Fibroblast of lung (primary cell): ENCODE measurements at places on chromosomes 4 and X. TPM values are rescaled to one million over a fixed set of nuclear protein-coding genes. Genes with fewer than 3 reads are reported as not detected.

The HSFX2 gene
- total RNA-seq = 0.26 and 0.50 TPM in 2 replicates

DNA sequence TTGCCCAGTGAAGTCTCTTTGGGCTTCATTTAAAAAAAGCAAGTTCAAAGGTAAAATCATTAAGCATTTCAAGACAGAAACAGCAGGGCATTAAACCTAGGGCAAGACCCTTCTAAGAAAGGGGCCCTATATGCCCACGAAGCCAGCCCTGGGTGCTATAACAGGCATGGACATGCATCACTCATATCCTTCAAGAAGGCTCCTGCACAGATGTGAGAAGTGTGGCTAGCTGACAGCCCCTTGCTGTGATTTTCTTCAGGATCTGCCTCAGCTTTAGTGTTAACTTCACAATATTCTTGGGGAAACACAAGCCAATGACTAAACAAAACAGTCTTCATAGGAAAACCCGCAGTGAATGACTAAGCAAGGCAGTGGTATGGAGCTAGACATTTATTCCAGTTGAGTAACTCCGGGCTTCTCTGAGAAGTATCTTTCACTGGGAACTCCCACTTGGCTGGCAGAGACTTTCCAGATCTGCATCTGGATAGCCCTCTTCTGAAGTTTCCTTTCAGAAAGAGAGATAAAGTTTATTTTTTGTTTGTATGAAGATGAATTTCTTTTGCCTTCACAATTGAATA is 11.9 kb upstream of the MAOA start:
- DNase-seq = peak; percentile 85

DNA sequence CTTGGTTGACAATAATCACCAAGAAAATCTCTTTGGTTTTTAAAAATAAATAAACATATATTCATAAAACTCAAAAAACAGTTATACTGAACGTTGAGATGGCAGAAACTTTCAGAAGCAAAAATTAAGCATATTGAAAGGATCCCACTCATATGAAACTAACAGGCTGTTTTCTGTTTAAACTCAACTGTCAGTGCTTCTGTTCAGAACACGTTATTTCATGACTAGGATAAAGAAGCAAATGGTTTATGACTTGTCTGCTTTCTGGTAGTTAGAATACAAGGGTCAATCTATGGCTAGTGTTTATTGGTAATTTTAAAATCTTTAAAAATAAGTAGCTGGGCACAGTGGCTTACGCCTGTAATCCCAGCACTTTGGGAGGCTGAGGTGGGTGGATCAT is 4.1 kb downstream of the GPR82 start:
- no peak for DNase-seq

DNA sequence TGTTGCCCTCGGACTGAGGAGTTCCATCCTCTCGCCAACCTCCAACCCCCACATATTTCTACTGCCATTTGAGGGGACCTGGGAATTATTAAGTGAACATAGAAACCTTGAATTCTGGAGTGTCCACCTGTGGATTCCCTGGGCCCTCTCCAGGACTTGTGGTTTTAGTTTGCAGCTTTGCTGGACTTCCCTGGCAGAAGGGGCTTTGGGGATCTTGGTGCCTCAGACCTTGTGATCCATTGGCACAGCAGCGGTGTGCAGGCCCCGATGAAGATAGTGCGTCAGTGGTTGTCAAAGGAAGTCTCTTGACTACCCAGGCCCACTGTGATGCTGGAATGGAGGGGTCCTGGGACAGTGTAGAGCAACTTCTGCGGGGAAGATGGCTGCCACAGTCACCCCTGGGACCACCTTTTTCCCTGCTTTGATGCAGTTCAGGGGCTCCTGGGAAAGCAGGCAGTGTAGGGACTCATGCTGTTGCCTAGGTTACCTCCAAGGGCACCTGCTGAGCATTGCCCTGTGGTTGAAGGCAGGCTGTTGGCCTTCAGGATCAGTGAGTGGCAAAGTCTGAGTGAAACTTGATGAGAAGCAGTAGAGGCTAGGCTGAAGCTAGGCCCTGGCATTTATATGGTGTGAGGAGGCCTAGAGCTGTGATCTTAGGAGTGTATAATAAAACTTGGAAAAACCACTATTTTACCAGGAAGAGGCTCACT is 2.2 kb downstream of the SLC16A2 start:
- no peak for DNase-seq

The RAB40AL gene
- total RNA-seq = 0.26 and 0.33 TPM in 2 replicates

The SPATA18 gene
- 17.7 and 20.5 TPM in 2 replicates for total RNA-seq

GRCh38 chr4:54676658-54677057 is 18.9 kb downstream of the KIT start:
- no peak for DNase-seq

- DNase-seq = peak; percentile 39
Observed at GRCh38 chrX:113512700-113513395, 672.2 kb upstream of the AMOT start.

GRCh38 chrX:108573136-108573535 is 133.5 kb downstream of the COL4A5 start:
- no peak for DNase-seq

- no peak for DNase-seq
Observed at GRCh38 chr4:150960818-150961217, 54.3 kb downstream of the LRBA start.

The NDST4 gene
- total RNA-seq = not detected in 2 replicates

- no peak for DNase-seq
Observed at GRCh38 chr4:82248903-82249632, 124.7 kb downstream of the HNRNPD start.

DNA sequence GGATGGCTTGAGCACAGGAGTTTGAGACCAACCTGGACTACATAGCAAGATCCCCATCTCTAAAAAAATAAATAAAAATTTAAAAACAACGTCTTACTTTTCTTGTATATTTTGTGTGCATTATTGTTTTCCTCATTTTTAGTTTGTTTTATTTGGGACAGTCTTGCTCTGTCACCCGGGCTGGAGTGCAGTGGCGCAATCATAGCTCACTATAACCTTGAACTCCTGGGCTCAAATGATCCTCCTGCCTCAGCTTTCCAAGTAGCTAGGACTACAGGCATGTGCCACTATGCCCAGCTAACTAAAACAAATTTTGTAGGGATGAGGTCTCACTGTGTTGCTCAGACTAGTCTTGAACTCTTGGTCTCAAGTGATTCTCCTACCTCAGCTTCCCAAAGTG is 9.5 kb upstream of the SMIM14 start:
- no peak for DNase-seq

- DNase-seq = no peak
Observed at GRCh38 chr4:25485104-25485503, 108.0 kb downstream of the ANAPC4 start.

- DNase-seq = peak; percentile 60
Observed at GRCh38 chr4:129254526-129254925, 158.6 kb downstream of the C4orf33 start.

The PRICKLE3 gene
- total RNA-seq = 4.6 and 7.4 TPM in 2 replicates

The CNGA1 gene
- not detected in 2 replicates for total RNA-seq

DNA sequence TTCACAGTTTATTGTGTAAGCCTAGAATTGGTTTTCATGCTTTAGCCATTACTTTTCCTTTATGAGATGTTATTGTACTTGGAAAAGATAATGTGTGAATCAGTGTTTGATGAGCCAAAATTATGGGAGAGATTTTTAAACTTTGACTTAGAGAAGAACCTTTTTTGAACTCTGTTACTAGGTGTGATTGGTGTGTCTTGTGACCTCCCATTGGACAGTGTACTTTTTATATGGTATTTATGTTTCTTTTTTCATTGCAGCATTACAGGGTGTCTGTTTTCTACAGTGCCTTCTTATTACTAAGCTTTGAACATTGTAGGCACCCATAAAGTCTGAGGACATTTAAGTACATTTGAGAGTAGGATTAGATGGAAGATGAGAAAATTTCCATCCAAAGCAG is 91.1 kb downstream of the SLC4A4 start:
- no peak for DNase-seq

DNA sequence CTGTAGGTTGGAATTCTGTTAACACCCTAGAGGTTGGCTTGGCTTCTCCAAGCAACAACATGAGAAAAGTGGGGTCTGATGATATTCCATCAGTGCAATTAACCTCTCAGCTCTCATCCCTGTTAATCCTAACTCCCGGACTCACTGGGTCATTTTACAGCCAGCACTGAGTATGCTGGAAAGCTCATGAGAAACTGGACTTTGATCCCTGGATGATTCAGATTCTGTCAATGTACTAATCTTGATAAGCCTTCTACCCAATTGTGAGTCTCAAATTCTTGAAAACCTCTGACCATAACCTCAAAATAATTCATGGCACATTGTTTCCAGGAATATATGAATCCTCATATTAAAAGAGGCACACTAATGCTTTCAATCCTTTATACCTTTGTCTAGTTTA is 244.3 kb upstream of the DCAF8L1 start:
- no peak for DNase-seq

DNA sequence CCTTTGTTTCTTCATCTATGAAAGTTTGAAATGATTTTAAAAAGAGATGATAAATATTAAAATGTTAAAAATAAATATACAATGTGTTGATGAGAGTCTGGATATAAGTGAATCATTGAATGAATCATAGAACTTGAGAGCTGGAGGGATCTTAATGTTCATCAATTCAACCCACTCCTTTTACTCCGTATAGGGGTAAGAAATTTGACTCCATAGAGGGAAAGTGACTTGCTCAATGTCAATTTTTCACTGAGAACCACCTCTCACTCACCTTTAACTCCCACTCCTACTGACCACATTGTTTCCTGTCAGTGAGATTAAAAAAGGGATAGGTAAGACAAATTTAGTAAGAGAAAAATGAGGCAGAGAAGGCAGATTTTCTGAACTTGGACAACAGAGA is 557.2 kb upstream of the GRIA3 start:
- no peak for DNase-seq

- peak; percentile 13 for DNase-seq
Observed at GRCh38 chr4:41509451-41509866, 28.5 kb upstream of the LIMCH1 start.

The EPHA5 gene
- total RNA-seq = under 0.01 and 0.51 TPM in 2 replicates

The DUX4 gene
- not detected in 2 replicates for total RNA-seq

- peak; percentile 16 for DNase-seq
Observed at GRCh38 chr4:27084685-27085361, 224.2 kb downstream of the STIM2 start.

DNA sequence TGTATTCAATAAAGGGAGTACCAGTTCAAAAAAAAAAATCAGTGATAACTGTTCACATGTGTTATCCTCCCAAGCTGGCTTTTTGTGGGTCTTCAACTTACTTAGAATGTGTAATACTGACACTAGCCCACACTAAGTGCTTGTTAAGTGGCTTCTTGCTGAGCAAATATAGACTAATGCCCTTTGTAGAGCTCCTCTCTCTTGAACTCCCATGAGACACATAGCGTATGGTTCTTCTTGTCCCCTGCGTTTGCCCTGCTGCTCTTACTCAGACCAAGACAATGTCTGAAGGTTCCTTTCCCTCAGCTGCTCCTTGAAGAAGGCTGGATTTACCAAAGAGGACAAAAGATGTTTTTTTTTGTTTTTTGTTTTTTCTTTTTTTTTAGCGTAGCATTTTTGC is 110.9 kb downstream of the FRAS1 start:
- DNase-seq = no peak

DNA sequence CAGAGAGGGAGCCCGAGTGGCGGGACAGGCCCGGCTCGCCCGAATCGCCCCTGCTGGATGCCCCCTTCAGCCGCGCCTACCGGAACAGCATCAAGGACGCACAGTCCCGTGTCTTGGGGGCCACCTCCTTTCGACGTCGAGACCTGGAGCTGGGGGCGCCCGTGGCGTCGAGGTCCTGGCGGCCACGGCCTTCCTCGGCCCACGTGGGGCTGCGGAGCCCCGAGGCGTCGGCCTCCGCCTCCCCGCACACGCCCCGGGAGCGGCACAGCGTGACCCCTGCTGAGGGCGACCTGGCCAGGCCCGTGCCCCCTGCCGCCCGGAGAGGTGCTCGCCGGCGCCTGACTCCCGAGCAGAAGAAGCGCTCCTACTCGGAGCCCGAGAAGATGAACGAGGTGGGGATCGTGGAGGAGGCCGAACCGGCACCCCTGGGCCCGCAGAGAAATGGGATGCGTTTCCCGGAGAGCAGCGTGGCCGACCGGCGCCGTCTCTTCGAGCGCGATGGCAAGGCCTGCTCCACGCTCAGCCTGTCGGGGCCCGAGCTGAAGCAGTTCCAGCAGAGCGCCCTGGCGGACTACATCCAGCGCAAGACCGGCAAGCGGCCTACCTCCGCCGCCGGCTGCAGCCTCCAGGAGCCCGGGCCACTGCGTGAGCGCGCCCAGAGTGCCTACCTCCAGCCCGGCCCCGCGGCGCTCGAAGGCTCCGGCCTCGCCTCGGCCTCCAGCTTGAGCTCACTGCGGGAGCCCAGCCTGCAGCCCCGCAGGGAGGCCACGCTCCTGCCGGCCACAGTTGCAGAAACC is 156.9 kb downstream of the SOWAHB start:
- no peak for DNase-seq

The XAGE1A gene
- not detected in 2 replicates for total RNA-seq

GRCh38 chr4:2047781-2048581 is 11.1 kb upstream of the NAT8L start:
- DNase-seq = no peak

- peak; percentile 38 for DNase-seq
Observed at GRCh38 chr4:5824635-5825034, 68.3 kb downstream of the CRMP1 start.

The SHROOM2 gene
- under 0.01 TPM in 2 replicates for total RNA-seq
